ENCODE measurements at places on chromosomes 7 and 10.

DNA sequence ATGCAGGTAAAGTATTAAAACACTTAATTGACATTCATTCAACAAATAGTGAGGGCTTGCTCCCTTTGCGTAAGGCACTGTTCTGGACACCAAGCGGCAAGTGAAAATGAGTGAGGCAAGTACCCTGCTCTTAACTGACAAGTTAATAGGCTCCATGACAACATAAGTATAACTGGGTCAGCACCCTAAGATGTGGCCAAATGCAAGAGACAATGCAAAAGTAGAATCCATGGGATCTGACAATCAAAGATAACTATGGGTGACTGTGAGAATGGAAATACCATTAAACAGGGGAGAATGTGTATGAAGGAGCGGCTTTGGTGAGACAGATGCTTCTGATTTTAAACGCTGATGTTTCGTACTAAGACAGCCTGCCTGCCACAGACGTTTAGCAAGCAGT is 160.5 kb downstream of the RAPGEF5 start:
- DNase-seq = no peak

DNA sequence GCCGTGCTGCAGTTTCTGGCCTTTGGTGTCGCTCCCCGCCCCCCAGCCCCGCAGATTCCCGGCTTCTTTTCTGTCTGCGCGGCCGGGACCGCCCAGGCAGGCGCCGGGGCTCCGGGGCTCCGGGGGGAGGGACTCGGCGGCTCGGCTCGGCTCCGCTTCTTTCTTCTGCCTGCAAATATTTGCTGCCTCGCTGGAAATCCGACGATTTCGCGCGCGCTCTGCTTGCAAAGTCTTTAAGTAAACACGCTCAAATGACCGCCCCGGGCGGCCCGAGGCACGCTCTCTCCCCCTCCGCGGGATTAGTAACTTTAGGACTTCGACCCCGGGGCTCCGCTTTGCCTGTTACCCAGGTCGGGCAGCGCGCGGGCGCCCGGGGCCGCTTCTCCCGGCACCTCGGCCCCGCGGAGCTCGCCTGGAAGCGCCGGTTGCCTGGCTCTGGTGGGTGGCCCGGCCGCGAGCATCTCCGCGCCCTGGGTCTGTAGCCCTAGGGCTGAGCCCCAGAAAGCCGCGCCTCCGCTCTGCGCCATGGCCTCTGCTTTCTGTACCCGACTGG is 3.9 kb upstream of the GATA3 start:
- no peak for DNase-seq

GRCh38 chr7:33251301-33251700 is 121.9 kb downstream of the BBS9 start:
- DNase-seq = no peak

DNA sequence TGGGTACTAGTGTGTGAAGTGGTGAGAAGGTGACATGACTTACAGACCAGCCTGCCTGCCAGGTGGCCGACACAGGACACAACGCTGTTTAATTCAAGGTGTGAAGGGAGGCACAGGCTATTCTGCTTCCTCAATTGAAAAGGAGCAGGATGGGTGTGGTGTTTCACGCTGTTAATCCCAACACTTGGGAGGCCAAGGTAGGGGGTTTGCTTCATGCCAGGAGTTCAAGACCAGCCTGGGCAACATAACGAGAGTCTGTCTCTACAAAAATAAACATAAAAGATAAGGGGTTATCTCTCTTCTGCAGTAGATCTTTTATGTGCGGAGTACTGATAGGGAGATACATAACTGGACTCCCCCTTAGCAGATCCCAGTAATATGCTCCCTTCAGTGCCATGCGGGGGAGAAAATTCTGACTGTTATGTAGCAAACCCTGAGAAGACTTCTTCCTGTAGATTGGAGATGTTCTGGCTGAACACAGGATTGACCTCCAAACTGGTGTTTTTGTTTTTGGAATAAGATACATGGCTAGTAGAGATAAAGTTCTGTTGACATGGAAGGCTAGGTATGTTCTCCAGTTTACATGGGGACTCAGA is 63.2 kb downstream of the CCNY start:
- no peak for DNase-seq

DNA sequence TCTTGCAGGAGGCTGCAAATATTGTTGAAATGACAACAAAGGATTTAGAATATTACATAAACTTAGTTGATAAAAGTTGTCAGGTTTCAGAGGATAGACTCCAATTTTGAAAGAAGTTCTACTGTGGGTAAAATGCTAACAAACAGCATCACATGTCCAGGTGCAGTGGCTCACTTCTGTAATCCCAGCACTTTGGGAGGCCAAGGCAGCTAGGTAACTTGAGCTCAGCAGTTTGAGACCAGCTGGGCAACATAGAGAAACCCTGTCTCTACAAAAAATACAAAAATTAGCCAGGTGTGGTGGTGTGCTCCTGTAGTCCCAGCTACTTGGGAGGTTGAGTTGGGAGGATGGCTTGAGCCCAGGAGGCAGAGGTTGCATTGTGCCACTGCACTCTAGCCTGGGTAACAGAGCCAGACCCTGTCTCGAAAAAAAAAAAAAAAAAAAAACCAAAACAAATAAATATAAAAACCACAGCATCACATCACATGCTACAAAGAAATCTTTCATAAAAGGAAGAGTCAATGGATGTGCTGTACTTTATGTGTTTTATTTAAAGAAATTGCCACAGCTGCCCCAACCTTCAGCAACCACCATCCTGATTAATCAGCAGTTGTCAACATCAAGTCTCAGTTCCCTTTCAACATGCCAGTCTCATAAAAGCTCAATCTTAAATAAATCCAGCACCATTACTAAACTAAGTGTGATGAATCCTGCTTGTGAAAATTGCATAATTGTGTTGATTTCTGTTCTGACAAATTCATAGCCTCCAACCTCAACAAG is 83.2 kb upstream of the MBL2 start:
- DNase-seq = no peak

DNA sequence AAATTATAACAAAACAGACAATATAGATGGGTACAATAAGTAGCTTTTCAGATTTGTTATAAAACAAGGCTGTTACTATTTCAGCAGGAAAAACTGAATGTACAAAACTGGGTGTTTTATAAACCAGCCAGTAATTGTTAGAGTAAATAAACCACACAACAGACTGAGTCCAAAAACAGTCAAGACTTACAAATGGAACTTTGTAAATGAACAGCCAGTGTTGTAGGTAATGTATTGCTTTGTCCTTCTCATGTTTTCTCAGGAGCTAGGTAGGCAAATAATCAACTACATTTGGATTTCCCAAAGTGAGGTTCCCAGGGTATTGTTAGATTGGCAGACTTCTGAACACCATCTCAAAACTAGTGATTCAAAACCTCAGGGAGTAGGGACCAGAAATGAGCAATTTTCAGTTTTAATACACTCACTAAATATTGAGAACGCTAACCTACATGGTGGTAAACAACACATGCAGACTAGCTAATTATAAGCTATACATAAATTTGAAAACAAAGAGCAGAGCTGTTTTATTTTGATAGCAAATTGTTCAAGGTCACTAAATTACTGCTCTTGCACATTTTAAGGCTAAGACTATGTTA is 36.2 kb downstream of the HERPUD2 start:
- DNase-seq = no peak

DNA sequence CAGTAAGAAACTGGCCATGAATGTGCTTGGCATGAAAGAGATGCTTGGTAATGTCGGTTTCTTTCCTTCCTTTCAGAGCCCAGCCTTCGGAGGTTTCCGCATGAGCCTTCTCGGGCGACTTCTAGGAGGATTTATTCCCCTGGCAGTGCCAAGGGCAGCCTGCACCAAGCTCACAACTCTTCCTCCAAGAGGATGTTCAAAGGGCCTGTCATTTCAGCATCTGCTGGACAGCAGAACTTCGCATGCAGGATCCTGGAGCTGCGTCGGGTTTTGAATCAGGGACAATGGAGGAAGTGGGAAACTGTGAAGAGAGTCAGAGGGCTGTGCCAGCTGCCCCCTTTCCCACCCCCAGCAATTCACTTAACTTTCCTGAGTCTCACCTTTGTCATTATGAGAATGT is 21.3 kb downstream of the GOLGA7B start:
- DNase-seq = no peak

- DNase-seq = no peak
Observed at GRCh38 chr10:36437367-36437766, 688.0 kb upstream of the ANKRD30A start.

GRCh38 chr10:17644485-17644943 is 563 bp downstream of the STAM start:
- no peak for DNase-seq

- no peak for DNase-seq
Observed at GRCh38 chr7:114644455-114644854, 229.8 kb downstream of the FOXP2 start.

- no peak for DNase-seq
Observed at GRCh38 chr10:49072166-49072885, 43.0 kb downstream of the VSTM4 start.

DNA sequence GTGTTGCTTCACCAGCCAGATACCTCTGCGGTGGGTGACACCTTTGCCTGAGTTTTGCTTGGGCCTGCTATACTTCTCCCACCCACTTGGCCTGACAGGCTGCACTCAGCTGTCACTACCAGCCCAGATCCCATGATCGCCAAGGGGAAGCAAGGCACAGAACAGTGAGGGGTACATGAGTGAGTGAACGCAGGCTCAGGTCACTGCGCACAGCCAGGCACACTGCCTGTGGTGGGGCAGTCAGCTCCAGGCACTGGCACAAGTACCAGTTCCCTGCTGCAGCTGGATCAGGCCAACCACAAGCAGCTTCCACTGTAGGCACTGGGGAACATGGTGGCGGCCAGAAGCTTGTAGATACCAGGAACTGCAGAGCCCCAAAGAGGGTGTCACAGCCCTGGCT is 441.9 kb upstream of the GRM3 start:
- no peak for DNase-seq

All from naive thymus-derived CD8-positive, alpha-beta T cell (primary cell).